ENCODE measurements at places on chromosomes 7 and 10.

DNA sequence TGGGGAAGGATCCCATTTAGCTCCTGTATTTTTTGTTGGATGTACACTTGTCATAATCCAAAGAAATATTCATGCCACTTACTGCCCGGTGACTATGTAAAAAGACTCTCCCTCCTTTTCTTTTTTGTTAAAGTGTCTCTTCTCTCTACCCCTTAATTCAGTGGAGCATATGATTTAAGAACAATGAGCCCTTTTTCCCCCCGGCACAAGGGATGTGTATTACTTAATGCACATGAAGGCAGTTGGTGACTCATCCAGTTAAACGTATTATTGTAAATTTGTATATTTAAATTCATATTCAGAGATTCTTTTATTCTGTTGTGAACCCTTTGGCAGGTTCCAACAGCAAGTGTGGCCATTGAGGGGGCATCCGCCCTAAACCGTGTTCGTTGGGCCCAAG, 241.9 kb downstream of the SLC25A13 start:
- no peak for DNase-seq

DNA sequence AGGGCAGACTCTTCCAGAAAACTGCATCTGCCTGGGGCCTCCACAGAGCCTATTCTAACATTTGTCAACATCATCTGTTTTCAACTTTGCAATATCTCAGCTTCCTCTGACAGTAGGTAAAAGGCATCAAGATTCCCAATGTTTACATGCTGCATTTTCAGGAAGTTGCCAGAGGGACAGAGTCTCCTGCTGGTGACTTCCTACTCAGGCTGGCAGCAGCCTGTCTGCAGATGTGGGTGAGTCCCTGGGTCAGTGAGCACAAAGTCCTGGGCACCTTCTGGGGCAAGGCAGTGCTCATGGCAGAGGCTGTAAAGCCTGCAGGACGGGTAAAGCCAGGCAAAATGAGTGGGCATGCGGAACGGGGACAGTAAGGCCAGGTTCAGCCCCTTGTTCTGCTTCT, 69.4 kb downstream of the EBF3 start:
- DNase-seq, result no peak

DNA sequence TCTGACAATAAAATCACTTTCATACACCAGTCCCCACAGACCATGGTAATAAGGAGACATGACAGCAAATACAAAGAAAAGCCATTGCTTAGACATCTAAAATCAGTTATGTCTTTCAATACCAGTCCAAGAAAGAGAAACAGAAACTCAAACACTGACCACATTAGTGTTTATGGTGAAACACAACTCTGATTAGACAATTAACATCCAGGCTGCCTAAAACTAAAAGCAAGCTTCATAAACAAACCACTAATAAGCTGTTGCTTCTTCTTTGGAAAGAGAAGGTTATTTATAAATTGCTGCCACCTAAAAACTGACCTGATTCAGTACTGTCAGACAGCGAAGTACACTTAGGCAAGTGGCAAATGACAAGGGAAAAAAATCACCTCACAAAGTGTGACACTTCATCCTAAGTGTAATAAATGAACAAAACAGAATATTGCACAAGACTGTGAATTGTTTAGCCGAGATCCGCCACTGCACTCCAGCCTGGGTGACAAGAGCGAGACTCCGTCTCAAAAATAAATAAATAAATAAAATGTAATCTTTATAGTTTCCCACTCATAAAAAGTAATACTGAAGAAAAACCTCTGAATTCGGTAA, 277.4 kb downstream of the PARD3 start:
- no peak for DNase-seq

DNA sequence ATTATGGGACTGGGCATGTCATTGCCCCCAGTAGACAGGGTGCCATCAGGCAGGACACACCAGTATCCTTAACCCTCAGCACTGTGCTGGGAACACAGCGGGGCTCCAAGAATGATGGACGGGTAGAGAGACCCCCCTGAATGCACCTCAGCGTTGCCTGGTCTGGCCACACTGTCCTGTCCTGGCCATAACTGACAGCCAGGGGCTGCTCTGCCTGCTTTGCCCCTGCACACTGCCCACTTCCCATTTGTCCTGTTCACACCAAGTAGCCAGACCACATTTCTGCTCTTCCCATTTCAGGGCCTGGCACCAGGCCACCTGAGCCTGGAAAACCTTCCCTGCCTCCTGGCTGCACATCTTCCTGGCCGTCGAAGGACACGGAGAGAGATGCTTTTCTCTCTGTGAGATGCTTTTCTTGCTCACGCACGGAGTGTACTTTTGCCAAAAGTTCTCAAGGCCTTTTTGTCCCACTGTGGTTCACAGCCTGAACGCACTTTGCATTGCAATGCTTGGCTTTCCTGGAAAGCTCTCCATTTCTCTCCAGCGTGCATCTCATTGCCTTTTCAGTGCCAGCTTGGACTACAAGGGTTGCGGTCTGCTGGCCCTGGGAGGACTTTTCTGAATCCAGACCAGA, 131.0 kb upstream of the EEPD1 start:
- DNase-seq, result no peak

GRCh38 chr10:76420725-76421124, 989.3 kb downstream of the LRMDA start:
- no peak for DNase-seq

DNA sequence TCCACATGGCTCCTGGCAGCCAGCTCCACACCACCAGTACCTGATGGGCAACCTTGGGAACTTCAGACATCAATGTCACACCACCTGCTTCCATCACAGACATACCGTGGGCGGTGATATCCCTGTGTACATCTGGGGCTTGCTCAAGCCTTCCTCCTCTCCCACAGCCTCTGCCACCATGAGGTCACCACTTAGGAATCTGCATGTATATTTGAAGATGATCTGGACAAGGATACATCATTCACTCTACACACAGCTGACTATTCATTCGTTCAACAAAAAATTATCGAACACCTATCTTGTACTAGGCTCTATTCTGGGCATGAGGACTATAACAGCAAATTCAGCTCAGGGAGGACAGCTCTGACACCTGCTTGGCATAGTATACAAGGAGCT, 6.8 kb downstream of the DLG5 start:
- no peak for DNase-seq

DNA sequence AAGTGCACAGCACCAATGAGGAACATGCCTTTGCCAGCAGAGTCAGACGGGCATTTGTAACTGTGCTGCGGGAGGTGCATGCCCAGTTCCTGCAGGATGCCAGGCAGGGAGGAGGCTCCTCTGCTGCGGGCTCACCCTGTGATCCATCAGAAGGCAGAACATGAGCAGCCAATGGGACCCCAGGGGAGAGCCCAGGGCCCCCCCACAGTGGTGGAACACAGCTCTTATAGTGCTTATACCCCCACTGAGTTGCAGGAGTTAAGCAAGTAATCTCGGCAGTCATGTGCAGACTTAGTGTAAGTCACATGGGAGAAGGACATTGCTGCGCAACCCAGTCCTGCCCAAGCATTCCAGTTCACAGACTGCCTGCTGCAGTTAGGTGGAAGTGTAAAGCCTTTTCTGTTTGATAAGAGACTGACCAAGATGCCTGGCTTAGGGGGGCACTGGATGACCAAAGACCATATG, 120.3 kb upstream of the TMEM106B start:
- DNase-seq, result no peak

GRCh38 chr10:93591065-93591808, 9.8 kb downstream of the RBP4 start:
- no peak for DNase-seq

- DNase-seq, result no peak
These were observed 70.2 kb upstream of the EXOC6 start for GRCh38 chr10:92778091-92778490.

- DNase-seq, result no peak
These were observed 741 bp downstream of the PRAP1 start for GRCh38 chr10:133347710-133348517.

- DNase-seq, result no peak
These were observed 3.3 kb downstream of the MAP3K8 start for GRCh38 chr10:30437031-30437841.

- DNase-seq, result no peak
These were observed 86.7 kb downstream of the LYZL2 start for GRCh38 chr10:30542895-30543288.

- no peak for DNase-seq
These were observed 74.3 kb upstream of the ASAH2 start for GRCh38 chr10:50325449-50326171.

DNA sequence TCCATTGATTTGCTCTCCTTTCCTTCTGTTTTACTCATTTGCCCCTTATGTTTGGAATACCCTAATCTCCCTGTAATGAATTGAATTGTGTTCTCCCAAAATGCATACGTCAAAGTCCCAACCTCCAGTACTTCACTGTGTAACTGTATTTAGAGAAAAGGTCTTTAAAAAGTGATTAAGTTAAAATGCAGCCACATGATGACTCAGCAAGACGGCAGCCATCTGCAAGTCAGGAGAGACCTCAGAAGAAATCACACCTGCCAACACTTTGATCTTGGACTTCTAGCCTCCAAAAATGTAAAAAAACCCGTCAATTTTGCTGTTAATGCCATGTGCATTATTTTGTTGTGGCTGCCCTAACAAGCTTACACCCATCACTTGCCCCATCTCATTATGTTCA, 85.3 kb upstream of the PCLO start:
- no peak for DNase-seq

GRCh38 chr7:23494009-23494408, 23.7 kb upstream of the IGF2BP3 start:
- no peak for DNase-seq

- DNase-seq, result no peak
These were observed 253.2 kb upstream of the SMIM30 start for GRCh38 chr7:113371416-113372043.

- DNase-seq, result no peak
These were observed 1.9 kb downstream of the COL1A2 start for GRCh38 chr7:94396596-94396995.
